ENCODE measurements at places on chromosomes 1 and 21.

GRCh38 chr1:97630281-97630680 is 290.6 kb downstream of the DPYD start:
- no peak for DNase-seq

GRCh38 chr1:88943241-88943640 is 49.2 kb downstream of the KYAT3 start:
- DNase-seq = no peak

- no peak for DNase-seq
Measured at GRCh38 chr1:180888870-180889269, 23.8 kb upstream of the KIAA1614 start.

GRCh38 chr1:30444401-30444800 is 279.0 kb downstream of the MATN1 start:
- DNase-seq = no peak

GRCh38 chr1:87007323-87007722 is 92.9 kb downstream of the HS2ST1 start:
- DNase-seq = no peak

GRCh38 chr1:201369209-201369608 is 8.3 kb downstream of the TNNT2 start:
- DNase-seq = no peak

DNA sequence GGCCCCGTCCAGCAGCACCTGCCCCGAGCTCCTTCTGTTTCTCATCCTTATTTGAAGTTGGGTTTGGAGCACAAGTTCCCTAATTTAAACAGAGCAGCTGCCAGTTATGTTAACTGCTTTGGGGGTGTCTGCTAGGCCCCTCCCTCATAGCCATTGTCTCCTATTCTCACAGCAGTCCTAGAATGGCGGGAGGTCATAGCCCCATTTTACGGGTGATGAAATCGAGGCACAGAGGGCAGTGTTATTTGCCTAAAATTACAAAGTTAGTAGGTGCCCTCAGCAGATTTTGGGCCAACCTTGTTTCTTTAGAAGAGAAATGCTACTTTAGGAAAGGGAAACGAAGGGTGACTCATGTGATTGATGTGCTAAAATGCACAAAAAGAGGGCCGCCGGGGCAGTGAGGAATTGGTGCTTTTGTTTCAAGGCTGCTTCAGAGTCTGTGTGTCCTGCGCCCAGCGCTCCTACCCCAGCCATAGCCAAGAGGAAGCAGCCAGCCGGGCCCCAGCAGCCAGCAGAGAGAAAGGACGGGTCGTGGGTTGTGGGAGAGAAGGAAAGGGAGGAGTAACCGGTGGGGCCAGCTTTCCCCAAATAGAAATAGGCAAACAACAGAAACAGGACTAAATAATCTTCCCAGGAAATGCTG is 13.0 kb downstream of the VANGL1 start:
- no peak for DNase-seq

- no peak for DNase-seq
Measured at GRCh38 chr1:73654714-73655113, 543.3 kb downstream of the LRRIQ3 start.

DNA sequence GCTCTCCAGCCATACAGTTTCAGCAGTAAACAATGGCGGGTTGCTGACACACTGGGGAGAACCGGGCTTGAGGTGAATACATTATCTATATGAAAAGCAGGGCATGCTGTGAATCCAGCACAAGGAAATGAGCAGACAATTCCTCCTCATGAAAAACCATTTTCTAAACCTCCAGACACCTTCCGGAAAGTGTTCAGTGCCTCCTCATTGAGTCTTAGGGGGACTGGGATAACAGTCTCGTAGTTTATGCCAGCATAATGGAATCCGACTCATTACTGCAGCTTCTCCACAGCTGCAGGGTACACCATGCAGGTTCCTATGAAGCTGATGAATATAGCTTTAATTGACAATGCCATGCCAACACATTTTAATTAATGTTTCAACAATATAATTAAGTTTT is 284.1 kb downstream of the BACH1 start:
- no peak for DNase-seq

- DNase-seq = no peak
Measured at GRCh38 chr1:19441048-19441780, 44.1 kb downstream of the CAPZB start.

GRCh38 chr1:228883535-228883934 is 148.3 kb downstream of the RHOU start:
- no peak for DNase-seq

GRCh38 chr1:192559115-192560006 is 16.2 kb upstream of the RGS1 start:
- no peak for DNase-seq

- DNase-seq = no peak
Measured at GRCh38 chr1:201145132-201145531, 9.1 kb downstream of the TMEM9 start.
